ENCODE measurements at places on chromosomes 6 and 20.

DNA sequence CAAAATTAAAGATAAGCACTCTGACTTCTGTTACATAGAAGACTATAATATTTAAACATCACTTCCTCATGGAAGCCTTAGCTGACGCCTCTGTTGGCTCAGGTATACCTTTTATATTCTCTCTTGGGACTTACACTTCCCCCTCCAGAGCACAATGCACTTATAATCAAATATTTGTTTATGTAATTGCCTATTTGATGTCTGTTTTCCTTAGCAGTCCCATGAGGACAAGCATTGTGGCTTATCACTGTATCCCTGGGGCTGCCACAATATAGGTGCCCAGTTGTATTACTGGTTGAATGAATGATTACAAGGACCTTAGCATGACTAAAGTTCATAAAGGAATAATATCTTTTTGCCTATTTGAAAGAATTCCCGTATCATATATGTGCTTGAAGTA, 186.7 kb upstream of the VGLL2 start:
- DNase-seq = no peak

DNA sequence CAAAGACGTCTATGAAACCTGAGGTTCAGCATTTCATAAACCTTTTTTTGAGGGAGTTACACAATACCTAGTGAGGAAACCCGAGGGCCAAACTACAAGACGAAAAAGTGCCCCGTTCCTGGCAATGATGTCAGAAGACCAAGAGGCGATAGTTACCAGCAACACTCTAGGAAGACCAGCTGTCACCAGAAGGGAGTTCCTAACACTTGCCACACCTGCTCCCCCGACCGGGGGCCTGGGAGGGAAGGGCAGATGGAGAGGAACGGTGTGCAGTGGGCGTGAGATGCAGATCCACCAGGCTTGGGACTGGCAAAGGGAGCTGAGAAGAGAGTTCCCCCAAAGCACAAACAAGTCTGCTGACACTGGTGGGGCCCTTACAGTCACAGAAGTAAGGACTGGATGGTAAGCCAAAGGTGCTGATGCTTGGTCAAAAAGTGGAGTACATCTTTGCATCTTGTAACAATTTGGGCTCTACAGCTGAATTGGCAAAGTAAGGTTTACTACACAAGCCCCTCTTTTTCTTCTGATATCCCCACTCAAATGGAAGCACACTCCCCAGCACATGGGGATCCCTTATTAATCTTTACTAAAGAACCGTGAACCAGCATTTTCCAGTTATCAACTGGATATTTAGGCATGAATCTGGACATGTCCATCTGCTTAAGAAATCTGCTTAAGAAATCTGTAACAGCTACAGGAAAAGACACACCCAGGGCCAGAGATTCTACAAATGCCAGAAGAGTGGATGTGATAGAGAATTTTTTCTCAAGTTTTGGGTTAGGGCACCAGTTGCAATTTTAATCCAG, 38.5 kb downstream of the PANK2 start:
- peak; percentile 51 for DNase-seq

- no peak for DNase-seq
Observed at GRCh38 chr6:35055891-35056290, 85.2 kb downstream of the TCP11 start.

DNA sequence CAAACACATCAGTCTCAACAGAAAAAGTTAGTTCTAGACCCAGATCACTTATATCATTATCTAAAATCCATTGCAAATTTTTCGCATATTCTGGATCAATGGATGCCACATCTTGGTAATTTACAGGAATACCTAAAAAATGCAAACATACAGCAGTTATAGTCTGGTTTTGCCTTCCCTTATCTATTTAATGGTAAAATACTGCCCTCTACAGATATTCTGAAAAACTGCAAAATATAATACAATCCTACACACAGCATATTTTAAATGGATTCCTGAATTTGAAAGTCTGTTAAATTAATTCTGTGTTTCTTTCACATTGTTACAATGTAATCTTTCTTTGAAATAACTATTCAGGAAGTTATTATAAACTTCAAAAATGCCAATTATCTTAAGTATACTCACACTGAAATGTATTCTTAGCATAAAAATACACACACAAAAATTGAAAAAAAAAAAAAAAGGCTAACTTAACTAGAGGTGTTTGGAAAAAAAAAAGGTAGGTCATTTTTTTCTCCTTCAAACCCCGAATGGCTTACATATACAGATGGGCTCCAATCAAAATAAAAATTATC, 88.4 kb downstream of the HACE1 start:
- peak; percentile 3 for DNase-seq

DNA sequence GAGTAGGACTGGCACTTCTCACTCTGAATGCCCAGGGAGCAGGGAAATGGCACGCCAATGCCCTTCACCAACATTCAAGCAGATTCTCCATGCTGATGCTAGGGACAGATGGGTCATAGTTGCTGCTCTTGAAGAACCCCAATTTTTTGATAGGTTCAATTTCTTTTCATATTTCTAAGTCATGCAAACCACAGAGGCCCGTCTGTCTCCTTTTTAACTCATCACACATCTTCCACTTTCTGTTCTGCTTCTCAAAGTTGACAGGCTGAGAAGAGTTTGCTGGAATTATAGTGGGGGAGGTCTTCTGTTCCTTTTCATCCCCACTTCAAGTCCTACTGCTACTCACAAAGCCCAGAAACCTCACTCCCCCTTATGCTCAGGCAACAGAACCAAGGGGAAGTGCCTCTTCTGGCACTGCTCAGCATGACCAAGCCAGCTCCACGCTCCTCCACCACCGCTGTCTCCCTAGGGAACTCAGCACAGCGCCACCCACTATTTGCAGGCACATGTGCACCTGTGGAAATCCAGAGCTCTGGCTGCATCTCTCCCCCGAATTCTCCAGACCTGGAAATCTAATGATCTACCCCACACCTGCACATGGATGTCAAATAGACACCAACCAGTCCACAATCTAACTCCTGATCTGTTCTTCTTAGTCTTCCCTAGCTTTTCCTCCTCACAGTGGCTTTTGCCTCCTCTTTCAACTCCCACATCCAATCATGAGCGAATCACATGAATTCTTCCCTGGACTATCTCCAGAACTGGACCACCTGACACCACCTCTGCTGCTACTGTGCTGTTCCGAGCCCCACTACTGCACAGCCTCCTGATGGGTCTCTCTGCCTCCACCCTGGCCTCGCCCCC, 10.7 kb downstream of the ZBTB24 start:
- no peak for DNase-seq

- no peak for DNase-seq
Observed at GRCh38 chr20:60589623-60590022, 631.4 kb downstream of the CDH26 start.

DNA sequence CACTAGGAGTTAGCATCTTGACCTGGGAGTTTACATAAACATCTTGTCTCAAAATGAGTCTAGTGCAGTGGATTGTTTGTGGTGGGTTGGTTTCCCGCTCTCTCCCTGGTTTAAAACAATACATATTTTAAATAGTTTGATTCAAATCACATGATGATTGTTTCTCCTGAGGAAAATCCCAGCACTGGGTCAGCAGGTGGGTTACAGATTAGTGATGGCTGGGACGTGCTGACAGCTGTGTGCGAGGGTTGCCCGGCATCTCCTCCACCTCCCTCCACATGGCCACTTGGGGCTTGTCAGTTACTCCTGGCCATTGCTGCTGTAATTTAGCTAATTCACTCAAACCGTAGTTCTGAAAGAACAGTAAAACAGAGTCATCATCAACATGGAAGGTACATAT, 306.4 kb upstream of the CITED2 start:
- no peak for DNase-seq

DNA sequence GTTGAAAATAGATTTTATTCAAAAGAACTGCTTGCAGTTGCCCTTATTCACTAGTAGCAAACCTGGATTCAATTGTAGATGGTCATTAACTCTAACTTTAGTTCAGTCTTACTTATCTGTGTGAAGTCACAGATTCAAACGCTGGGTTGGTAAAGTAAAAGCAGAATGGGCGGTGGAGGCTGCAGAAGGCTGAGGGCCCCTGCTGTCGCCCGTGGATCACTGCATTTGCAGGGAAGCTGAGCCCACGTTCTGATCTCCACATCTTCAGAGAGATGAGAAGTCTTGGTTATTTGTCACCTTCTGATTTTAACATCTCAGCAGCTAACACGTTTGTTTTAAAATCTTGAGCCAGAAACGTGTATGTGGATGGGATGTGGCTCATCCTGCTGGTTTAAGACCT, 75.1 kb downstream of the SNX9 start:
- no peak for DNase-seq

GRCh38 chr6:28124350-28124970, at the start of gene ZSCAN16:
Gene ZSCAN16 (plus strand): TSS chr6:28124609. CDS start chr6:28125444, 835 bp downstream.
- peak; percentile 93 for DNase-seq

- DNase-seq = no peak
Observed at GRCh38 chr6:163311830-163312229, 102.7 kb upstream of the QKI start.

DNA sequence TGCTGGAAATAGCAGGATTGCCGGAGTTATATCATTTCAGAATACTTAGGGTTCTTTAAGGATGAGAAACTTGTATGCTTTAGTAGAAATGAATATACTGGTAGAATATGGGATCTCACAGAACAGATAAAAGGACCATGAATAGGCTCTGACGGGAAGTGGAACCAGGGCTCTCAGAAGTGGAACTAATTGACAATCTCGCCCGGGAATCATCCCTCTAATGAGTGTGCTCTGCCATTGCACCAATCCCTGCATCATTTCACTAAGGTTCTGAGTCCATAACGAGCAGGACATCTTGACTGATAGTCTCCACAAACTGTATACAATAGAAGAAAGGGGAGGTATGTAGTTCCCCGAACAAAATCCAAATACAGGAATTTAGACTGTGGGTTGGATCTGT, 150.1 kb downstream of the COL9A1 start:
- DNase-seq = no peak

DNA sequence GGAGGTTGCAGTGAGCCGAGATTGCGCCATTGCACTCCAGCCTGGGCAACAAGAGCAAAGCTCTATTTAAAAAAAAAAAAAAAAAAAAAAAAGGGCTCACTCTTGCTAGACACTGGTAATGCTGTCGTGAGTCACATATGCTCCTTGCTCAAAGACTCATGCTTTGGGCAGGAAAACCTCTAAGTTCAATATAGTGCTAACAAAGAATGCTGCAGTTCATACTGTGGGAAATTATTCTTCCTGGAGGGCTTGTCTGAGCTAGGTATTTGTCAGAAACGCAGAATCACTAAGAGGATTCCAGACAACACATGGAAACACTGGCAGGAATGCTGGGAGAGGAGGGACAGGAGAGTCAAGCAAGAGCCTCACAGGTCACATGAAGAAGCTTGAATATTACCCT, 2.3 kb upstream of the LYRM2 start:
- DNase-seq = no peak

GRCh38 chr6:156992020-156992804, 215.0 kb downstream of the ARID1B start:
- DNase-seq = no peak

- peak; percentile 4 for DNase-seq
Observed at GRCh38 chr6:116764961-116765841, at the start of gene FAM162B. Gene FAM162B (minus strand): TSS chr6:116765719. CDS start chr6:116765576, 143 bp downstream.
